ENCODE measurements at places on chromosomes 16 and 17. TPM values are rescaled to one million over a fixed set of nuclear protein-coding genes. Genes with fewer than 3 reads are reported as not detected.

DNA sequence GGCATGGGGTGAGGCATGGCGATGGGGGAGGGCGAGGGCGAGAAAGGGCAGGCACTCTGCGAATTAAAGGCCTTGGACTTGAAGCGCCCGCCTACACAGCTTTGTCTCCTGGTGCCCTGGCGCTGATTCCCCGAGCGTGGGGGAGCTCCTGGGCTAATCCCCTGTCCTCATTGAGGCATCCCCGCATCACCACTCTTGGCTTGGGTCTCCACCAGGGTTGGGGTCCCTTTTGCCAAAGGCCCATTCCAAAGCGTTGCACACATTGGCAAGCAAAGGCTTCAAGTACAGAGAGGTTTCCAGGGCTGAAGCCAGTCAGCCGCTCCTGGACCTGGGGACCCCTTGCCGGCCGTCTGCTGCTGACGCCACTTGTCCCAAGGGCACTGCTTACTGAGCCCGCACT is 8.0 kb downstream of the ZNF205 start:
- H3K27ac ChIP-seq, result no peak overlapping the region
- no peaks in the 10 kb centered on the region for H3K27me3 ChIP-seq
- peaks cover 3% of the 10 kb centered on the region for H3K4me1 ChIP-seq

DNA sequence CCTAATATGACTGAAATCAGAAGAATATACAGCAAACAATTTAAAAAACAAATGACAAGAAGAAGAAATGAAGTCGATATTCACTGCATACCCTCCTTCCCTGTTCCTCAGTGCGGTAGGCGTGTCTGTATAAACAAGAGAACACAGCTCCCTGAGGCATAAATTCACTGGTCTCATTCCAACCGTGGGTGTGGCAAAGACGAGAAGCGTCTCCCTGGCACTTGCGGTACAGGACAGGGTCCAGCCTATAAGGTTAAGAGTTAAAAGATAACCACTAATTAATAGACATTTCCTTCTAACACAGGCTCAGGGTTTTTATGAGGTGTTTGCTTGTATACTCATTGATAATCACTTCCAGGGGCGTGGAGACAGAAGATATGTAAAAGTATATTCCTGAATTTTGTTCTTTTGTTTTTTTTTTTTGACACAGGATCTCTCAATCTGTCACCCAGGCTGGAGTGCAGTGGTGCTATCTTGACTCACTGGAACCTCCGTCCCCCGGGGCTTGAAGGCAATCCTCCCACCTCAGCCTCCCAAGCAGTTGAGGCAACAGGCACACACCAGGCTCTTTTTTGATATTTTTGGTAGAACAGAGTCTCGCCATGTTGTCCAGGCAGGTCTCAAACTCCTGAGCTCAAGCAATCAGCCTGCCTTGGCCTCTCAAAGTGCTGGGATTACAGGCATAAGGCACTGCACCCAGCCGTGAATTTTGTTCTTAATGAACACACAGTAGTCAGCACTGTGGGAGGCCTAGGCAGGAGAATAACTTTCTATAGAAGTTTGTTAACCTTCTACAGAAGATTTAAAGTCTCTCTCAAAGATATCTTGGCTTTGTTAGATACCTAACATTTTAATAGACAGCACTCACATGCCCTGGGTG is 59.1 kb upstream of the CLEC18B start:
- no peaks in the 10 kb centered on the region for H3K27me3 ChIP-seq
- H3K4me3 ChIP-seq, result no peak overlapping the region
- H3K36me3 ChIP-seq, result peaks cover 1% of the 10 kb centered on the region
- peak; percentile 34 for DNase-seq

The OR1A1 gene
- not detected for total RNA-seq

- H3K4me3 ChIP-seq, result peak overlapping the region; percentile 67
- no peaks in the 10 kb centered on the region for H3K27me3 ChIP-seq
- H3K36me3 ChIP-seq, result peaks cover 2% of the 10 kb centered on the region
- peak; percentile 53 for DNase-seq
- H3K27ac ChIP-seq, result no peak overlapping the region
- H3K4me1 ChIP-seq, result peaks cover 5% of the 10 kb centered on the region
These were observed 1.2 kb downstream of the RASD1 start for GRCh38 chr17:17494870-17495535.
